ENCODE measurements at places on chromosomes 6 and 20.

GRCh38 chr6:19668710-19669109 lies 168.5 kb upstream of the ID4 start:
- DNase-seq, result no peak

DNA sequence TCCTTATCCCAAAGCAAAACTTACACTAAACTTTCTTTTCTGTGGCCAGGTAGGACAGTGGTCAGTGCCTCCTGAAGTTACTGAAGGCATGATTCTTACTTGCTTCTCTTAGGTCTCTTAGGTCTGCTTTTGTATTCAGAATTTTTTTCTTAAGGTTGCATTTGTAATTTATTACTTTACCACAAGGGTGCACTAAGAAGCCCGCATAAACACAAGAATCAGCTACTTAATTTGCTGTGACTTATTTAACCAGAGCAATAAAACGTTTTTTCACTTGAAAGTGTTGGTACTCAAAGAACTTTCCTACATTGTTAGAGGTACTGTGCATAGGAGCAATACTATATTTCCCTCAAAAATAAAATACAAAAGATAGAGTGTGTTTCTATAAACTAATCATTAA lies 75.4 kb upstream of the LAMA2 start:
- peak; percentile 52 for DNase-seq

GRCh38 chr20:4152696-4153235 lies 137.4 kb upstream of the RNF24 start:
- no peak for DNase-seq

GRCh38 chr6:146301764-146302163 lies 241.9 kb upstream of the RAB32 start:
- no peak for DNase-seq

DNA sequence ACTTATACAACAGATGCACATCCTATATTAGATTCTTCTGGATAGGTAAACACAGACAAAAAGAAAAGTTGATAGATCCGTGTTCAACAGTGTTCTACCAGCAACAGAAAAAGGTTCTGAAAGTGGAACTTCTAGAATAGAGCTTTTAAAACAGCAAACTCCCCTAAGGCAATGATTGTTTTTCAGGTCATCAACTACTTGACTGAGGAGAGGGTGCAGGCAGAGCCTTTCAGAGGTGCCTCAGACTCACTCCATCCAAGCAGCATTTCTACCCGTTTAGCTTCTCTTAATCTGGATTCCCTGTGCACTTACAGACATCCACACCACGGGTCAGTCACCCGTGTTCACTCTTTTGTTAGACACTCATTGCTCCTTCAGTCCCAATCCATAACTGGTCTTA lies 28.9 kb downstream of the FYN start:
- no peak for DNase-seq

DNA sequence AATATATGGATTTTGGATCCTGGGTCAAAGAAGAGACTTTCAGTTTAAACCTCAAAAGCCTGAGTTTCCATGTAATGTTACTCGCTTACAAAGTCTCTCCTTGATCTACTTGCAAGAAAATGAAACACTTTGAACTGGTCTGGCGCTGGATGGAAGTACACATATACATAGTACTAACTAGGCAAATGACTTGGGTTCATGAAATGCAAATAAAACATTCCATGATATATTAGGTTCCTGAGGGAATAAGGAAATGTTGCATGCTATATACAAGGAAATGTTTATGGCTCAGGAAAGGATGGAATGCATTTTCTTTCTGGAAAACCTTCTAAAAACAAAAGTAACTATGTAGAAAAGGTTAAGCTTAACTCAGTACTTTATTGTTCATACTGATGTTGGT lies 11.4 kb upstream of the TXLNB start:
- no peak for DNase-seq

- no peak for DNase-seq
Measured at GRCh38 chr6:14274546-14275492, 157.2 kb downstream of the CD83 start.

Data from kidney tubule cell (primary cell).